ENCODE measurements at places on chromosomes 1 and 21.
A peak's percentile ranks its signal among the peaks of the same experiment; 100 is the strongest.

GRCh38 chr1:68218490-68218889 lies 13.8 kb downstream of the WLS start:
- DNase-seq, result no peak

- DNase-seq, result peak; percentile 88
Measured at GRCh38 chr1:198267921-198268320, 111.1 kb downstream of the NEK7 start.

DNA sequence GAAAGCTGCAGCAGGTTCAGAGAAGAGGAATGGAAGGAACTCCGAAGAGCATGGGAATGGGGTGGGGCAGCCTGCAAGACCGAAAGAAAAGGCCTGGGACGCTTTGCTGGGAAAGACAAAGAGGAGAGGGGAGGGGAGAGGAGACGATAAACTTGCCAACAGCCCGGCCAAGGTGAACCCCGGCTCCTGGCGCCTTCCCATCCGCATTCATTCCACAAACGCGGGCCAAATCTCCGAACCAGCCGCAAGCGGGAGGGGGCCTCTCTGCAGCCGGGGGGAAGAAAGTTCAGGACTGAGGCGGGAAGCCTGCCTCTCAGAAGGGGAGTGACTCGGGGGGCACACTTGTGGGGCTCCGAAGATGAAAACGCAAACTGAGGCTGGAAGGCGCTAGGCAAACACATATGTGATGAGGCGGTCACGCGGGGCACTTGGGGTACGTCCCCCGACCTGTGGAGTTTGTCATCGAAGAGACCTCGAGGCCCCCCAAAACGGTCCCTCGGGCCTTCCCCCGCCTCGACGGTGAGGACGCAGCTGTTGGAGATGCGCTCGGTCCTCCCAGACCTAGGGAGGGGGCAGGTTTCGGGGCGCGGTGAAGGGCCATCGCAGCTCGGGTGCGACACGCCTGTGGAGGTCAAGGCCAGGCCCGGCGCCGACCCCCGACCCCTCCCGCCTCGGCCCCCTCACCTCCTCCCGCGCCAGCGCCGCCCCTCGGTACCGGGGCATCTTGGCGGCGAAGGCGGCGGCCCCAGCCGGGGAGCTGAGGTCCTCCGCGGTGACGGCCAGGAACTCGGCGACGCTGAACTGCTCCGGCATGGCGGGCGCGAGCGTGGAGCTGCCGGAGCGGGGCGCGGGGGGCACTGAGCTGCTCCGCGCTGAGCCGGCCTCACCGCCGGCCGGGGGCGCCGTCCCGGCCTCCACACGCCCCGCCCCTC lies at the start of gene ASAP3:
ASAP3 (minus strand) TSS at position 859 of the 932 bp plus-strand sequence; CDS start at position 813, 46 bp downstream.
- DNase-seq, result peak; percentile 80

DNA sequence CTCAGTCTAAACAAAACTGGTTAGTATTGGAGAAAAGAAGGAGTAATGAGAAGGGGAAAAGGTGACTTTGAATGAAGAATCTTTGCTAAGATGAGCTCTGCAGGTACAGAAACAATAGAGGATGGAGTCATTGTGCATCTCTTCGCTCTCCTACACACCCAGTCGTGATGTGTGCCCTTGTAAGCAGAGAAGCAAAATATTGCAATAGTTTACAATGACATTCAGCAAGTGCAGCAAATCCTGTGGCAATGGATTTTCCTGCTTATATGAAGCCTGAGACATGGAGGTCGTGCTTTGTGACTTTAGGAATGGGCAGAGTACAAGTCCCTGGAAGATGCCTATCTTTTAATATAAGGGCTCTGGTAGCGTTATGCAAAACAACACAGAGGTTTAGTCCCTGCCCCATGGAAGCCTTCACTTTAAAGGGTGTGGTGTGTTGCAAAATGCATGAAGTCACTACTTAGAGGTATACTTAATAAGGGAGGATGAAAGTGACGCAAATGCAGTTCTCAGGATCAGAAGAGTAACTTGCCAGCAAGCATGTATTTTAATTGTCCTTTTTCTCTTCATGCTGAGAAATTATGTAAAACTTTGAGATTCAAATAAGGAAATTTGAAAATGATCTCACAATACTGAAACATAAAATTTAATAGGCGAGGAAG lies 88.0 kb upstream of the IVNS1ABP start:
- no peak for DNase-seq

DNA sequence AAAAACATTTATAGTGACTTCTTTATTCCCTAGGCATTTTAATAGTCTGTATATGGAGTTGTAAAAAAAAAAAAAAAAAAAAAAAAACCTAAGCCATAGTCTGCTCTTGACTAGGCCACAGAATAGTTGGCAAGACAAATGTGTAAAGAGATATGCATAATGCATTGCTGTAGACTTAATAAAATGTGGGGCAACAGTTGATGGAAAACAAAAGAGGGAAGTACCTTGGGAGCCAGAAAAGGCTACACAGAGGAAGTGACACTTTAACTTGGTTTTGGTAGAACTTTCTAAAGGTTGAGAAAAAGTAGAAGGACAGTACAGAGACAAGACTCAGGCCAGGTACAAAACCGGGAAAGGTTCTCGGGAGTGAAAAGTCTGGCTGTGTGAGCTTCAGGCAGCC lies 802.9 kb upstream of the ADAMTS5 start:
- DNase-seq, result no peak

DNA sequence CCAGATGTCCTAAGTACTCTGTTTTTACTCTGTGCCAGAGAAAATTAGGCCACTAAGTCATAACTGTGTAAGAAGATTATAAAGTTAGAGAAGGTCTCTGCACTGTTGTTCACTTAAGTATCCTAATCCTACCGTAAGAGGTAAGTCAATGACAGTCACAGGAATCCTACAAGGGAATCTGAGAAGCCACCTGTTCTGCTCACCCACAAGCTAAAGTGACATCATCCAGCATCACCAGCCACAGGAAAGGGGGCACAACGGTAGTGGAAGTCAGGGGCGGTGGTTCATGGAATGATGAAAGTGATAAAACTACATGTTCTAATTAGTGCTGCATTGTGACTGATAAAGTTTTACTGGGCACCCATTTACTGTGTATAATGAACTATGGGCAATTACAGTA lies 92.7 kb downstream of the PLD5 start:
- DNase-seq, result no peak

DNA sequence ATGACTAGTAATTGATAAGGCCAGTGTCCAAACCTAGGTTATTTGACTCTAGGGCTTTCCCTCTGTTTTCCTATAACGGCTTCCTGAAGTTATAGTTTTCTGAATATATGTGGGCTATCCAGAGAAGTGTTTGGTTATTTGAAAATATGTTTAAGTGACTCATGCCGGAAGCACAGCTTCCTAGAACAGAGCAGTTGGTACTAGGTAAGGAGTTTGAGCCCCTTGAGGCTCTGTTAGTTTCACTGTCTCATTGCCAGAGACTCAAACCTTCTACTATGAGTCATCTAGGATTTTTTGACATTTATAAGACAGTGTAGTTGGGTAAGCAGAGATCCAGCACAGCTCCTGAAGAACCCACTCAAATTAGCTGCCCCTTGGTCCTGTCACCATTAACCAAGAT lies 27.1 kb upstream of the LEPR start:
- DNase-seq, result peak; percentile 18

DNA sequence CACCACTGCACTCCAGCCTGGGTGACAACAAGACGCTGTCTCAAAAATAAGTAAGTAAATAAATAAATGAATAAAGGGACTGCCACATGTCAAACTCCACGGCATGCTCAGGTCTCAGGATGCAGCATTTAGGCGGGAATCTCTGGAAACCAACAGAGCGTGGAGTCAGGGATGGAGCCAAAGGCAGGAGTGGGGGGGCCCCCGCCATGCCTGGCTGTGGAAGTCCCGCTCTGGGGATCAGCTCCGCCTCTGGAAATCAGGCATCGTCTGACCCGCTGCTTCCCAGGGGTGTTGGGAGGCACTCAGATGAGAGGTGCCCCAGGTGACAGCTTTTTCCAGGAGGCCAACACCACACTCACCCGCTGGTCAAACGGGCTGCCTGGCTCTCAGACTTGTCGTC lies 20.2 kb downstream of the KIF17 start:
- no peak for DNase-seq

GRCh38 chr1:51627672-51628071 lies 10.8 kb downstream of the OSBPL9 start:
- DNase-seq, result peak; percentile 79

Data from cardiac fibroblast (primary cell).